ENCODE measurements at places on chromosomes 2 and 18. TPM values are rescaled to one million over a fixed set of nuclear protein-coding genes. Genes with fewer than 3 reads are reported as not detected.

- no peak for DNase-seq
These were observed 552.3 kb downstream of the KCNJ3 start for GRCh38 chr2:155250800-155251199.

- DNase-seq = no peak
These were observed 17.1 kb downstream of the TSHZ1 start for GRCh38 chr18:75227535-75228296.

DNA sequence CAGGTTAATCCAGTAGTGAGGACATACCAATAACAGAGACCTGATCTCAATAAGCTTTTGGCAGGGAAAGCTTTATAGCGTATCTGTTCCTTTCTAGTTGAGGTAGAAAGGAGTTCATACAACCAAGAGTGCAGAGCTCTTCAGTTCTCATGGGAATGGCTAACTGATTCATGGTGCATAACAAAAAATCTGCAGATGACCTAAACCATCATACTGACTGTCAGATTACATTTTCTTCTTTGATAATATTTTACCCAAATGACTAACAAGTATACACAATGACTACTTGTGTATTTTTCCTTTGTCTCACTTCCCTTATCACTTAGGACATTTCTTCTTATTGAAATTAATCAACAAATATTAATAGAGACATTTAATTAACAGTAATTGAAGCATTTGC lies 140.0 kb upstream of the SERTAD2 start:
- DNase-seq = no peak

DNA sequence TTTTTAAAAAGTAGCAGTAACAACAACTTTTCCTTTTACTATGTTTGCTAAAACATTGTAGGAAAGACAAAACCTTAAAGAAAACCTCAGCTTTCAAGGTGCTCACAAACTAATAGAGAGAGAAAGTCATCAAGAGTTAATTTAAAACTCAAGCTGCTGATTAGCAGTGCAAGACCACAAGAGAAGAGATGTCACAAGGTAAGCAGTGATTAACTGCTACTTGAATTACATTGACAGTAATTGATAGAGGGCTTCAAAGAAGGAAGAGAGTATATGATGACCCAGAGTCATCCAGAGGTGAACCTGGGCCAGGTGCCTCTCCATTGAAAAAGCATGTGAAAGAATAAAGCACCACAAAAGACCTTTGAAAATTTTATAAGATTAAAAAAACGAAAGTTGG lies 939.6 kb upstream of the CNTNAP5 start:
- DNase-seq = no peak

- no peak for DNase-seq
These were observed 47.3 kb downstream of the CTAGE1 start for GRCh38 chr18:22370414-22370813.

DNA sequence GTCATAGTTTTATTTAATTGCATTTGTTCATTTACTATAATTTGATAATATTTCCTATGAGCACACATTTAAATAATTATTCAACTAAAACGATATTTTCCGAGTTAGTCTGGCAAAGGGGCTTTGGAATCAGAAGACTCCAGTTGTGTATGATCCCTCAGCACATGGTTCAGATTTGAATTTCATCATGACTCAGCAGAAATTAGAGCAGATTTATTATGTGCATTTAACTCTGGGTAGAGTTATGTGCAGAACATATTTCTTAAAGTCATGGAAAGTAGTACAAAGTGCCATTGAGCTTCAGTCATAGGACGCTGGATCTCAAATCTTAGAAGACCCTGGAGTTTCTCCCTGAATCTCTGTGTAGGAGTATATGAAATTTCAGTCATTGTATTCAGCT lies 106.7 kb downstream of the ADCYAP1 start:
- DNase-seq = no peak

GRCh38 chr18:11146238-11146946 lies 3.0 kb downstream of the PIEZO2 start:
- DNase-seq = no peak

DNA sequence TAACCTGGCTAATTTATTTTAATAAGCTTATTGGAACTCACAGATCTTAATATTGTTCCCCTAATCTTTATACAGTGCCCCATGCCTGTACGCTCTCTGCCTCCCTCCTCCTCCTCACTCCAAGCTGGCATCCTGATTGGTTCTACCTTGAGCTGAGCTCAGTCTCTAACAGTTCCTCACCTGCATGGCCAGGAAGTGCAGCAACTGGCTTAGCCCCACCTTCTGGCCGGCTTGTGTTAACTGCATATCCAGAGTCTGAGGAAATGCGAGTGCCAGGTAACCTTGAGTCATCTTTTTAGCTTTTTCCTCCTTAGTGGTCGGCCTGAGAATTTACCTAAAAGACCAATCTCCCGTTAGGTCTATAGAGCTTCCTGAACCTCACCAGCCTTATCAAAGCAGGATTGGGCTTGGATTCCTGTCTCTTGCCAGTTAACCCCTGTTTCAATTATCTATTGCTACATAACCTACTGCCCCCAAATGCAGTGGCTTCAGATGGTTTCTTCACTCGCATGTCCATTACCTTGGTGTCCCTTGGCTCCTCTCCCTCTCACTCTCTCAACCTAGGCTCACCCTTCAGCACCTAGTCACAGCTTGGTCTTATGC lies 89.5 kb upstream of the STK39 start:
- DNase-seq = no peak

- DNase-seq = no peak
These were observed 599.5 kb downstream of the KCNJ3 start for GRCh38 chr2:155298001-155298400.

DNA sequence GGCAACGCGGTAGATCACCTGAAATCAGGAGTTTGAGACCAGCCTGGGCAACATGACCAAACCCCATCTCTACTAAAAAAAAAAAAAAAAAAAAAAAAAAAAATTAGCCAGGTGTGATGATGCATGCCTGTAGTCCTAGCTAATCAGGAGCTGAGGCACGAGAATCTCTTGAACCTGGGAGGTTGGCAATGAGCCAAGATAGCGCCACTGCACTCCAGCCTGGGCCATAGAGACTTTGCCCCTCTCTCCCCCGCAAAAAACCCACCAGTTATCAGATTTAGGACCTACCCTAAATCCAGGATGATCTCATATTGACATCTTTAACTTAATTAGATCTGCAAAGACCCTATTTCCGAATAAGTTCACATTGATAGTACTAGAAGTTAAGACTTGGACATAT lies 29.2 kb upstream of the LDAH start:
- no peak for DNase-seq

DNA sequence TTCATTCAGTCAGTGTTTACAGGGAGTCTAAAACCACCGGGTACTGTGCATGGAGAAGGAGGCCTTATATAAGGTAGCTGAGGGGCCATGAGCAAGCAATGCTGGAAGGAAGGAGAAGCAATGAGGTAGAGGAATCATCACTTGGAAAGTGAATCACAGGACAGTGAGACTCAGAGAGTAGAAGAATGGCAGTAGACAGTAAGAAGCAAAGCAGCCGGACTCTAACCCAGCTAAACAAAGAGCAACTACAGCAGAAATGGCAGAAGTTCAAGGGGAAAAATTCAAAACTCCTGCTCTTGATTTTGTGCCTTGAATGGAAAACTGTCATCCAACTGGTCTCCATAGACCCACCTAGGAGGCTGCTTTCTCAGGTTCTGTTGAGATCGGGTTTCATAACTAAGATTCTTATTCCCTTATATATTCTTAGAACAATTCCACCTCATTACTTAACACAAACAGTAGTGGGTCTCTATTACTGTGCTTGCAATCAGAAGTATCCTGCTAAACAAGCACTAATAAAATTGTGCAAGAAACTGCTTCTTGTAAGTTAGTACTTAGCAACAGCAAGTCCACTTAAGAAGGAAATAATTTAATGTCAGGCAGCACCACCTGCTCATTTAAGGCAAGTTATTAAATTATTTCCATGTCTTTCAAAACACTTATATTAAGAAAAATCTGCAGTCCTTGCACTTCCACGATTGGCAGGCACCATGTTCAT lies 68.0 kb downstream of the RBMS1 start:
- DNase-seq = no peak

GRCh38 chr2:149170156-149170555 lies 131.7 kb downstream of the LYPD6B start:
- DNase-seq = no peak

Gene GPR45
- not detected for total RNA-seq

Gene PCARE
- not detected for total RNA-seq

All from aorta (tissue), 5 donors.